ENCODE measurements at places on chromosomes 4 and X.

- peak; percentile 19 for DNase-seq
Observed at GRCh38 chrX:39896951-39897740, 200.6 kb downstream of the BCOR start.

DNA sequence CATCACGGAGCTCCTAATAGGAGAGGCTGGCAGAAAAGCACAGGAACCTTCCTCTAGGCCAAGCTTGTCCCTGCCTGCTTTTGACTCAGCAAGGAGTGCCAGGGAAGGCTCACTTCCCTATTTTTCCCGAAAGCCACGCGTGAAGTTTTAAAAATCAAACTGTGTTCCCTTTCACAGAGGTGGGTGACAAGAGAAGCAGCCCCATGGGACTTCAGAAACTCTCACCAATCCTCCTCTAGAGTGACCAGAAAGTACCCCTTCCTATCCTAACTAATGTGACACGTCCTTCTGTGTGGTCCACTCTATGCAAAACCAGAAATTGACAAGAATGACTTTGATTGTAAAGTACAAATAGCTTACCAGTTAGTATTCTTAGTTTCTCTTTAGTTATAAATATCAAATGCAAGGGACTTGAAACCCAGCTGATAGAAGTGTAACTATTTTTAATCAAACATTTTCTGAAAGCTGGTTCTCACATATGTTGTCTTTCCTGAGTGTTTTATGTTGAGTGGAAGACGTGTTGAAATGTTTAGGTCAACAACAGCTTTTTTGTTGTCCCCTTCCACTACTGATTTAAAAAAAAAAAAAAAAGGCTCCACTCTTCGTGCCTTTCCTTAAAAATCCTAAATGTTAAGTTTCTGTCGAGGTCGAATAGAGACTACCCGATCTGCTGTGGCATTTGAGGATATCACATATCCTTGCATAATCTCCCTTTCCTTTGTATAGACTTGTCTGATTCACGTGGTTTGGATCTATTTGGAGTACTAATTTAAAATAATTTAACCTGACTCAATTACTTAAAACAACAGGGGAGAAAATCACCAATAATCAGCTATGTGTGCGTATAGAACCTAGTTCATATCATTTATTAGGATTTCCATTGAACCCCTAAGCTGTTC is 42.1 kb downstream of the NFKB1 start:
- DNase-seq = no peak

- no peak for DNase-seq
Observed at GRCh38 chrX:72027024-72027913, 104.4 kb downstream of the RTL5 start.

DNA sequence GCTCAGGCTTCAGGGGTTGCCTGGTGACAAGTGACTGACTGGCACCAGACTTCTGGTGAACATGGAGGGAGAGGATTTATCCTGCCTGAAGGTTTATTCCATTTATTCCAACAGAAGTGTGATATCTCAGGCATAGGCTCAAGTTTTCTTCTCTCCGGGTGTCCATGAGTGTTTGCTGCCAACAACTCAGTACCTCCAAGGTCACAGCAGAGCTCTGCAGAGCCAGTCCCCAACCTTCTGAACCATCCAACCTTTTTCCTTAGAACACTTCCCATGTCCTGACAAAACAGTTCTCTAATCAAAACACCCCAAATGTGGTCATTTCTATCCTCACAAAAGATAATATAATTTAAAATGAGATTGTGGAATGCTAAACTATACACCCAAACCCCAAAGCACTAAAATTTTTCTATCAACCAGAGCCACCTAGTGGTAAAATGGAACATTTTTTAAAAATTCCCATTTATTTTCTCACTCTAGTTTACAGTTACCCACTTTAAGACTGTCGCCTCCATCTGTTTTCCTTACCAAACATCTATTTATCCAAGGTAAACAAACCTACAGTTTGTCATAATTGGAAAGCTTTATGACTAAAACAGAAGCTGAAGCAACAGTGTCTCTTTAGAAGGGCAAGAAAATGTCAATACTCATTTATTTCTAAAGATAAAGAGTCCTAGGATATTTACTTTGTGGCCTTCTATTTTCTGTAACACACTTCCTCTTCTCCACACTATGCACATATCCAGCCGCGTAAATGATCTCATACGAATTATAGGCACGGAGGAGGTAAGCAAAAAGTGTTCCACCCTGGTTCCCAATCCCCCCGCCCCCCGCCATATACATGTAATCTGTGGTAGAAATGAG is 39.5 kb downstream of the TMEM154 start:
- peak; percentile 47 for DNase-seq

- DNase-seq = no peak
Observed at GRCh38 chr4:84232309-84233095, 266.6 kb downstream of the NKX6-1 start.

GRCh38 chr4:159390648-159391047 is 287.8 kb downstream of the RAPGEF2 start:
- no peak for DNase-seq

DNA sequence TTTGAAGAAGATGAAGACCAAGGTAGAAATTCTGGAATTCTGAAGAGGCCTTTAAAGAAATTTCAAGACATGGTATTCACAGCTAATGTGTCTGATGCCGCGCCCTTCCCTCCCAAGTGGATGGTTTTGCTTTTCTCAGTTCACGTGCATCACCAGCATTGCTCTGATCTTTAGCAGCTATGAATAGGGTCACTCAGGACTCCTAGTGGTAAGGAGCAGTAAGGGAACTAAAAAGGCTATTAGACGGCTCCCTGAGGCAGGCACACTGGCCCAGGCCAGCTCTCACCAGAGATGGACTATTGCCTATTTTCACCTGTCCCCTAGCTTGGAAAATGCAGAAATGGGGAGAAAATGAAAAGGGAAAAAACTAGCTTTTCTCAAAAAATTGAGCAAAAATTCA is 447.5 kb upstream of the RASGEF1B start:
- no peak for DNase-seq

GRCh38 chr4:43238008-43238407 is 345.5 kb downstream of the GRXCR1 start:
- DNase-seq = no peak

GRCh38 chr4:128862608-128863311 is 53.3 kb downstream of the JADE1 start:
- DNase-seq = peak; percentile 1

GRCh38 chr4:110188113-110188512 is 10.3 kb downstream of the ELOVL6 start:
- no peak for DNase-seq

DNA sequence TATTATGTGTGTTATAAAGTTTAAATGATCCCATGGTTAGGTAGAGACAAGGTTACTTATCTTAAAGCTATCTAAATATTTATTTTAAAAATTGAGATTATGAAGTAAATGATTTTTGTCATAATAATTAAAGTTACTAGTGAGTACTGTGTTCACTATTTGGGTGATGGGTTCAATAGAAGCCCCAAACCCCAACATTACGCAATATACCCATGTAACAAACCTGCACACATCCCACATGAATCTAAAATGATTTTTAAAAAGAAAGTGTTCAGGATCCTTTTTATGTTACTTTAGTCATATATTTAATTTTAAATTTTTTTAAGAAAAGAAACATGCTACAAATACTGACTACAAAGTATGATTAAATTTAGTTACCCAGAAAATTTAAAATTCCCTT is 193.9 kb downstream of the TLL1 start:
- DNase-seq = no peak

GRCh38 chr4:119648398-119648797 is 19.8 kb upstream of the PDE5A start:
- DNase-seq = no peak

GRCh38 chr4:83388313-83388676 is 53.6 kb upstream of the HPSE start:
- DNase-seq = no peak

- no peak for DNase-seq
Observed at GRCh38 chrX:85327060-85327333, 52.5 kb downstream of the POF1B start.

DNA sequence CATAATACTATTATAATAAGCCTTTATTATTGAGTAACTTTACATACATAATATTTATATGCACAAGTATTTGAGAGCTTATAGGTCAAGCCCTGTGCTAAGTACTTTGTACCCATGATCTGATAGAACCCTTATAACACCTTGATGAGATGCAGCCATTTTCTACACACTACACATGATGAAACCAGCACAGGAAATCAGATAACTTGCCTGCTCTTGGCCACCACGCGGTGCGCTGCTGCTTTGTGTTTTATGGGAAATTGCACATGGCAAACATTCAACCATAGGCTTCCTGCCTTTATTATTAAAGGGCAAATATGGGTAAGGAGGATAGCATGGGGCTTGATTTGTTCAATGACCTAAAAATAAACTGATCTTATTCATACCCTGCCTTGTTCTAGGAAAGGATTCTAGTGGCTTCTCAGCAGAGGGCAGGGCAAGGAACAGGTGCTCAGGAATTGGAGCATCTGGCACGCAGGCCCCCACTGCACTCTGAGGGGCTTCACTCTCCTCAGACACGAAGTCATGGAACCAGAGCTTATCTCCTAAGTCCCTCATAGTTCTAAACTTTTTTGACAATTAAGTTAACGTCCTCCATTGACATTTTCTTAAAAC is 31.6 kb upstream of the NAP1L5 start:
- DNase-seq = no peak

- DNase-seq = no peak
Observed at GRCh38 chrX:106588801-106589200, 23.0 kb upstream of the RADX start.

DNA sequence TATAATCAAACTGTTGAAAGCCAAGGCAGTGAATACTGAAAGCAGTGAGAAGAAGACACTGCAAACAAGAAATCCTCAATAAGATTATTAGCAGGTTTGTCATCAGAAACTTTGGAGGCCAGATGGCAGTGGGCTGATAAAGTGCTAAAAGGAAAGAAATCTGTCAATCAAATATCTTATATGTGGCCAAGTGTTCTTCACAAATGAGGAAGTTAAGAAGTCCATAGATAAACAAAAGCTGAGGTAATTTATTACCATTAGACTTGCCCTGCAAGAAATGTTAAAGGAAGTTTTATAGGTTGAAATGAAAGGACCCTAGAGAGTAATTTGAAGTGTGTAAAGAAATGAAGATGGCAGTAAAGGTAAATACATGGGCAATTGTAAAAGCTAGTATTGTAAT is 586.6 kb downstream of the RAPGEF2 start:
- no peak for DNase-seq

GRCh38 chr4:150248181-150248580 is 169.9 kb downstream of the DCLK2 start:
- DNase-seq = no peak

DNA sequence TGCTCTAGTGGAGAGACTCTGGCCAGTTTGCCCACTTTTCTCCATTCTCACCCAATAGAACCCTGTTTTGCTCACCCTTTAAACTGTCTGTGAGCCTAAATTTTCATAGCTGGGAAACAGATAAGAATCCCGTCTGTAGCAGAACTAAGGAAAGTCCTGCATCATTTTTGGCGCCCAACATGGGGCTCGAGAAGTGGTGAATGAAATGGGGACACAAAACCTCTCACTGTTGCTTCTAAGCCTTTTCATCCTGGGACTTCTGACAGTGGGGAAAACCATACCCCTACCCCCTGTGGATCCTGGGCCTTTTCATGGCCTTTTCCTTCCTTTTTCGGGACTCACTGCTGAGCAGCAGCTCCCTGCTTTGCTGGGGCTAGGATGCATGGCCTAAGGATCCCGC is 189.9 kb downstream of the INPP4B start:
- no peak for DNase-seq

- DNase-seq = peak; percentile 16
Observed at GRCh38 chr4:92387459-92388069, 83.8 kb downstream of the GRID2 start.

GRCh38 chrX:3451571-3451970 is 105.1 kb upstream of the MXRA5 start:
- peak; percentile 16 for DNase-seq

- DNase-seq = no peak
Observed at GRCh38 chr4:68630371-68630770, 40.1 kb downstream of the UGT2B15 start.

- peak; percentile 10 for DNase-seq
Observed at GRCh38 chr4:67365661-67366245, 179.6 kb downstream of the CENPC start.

GRCh38 chrX:152899111-152899873 is 1.4 kb downstream of the ZNF185 start:
- no peak for DNase-seq

DNA sequence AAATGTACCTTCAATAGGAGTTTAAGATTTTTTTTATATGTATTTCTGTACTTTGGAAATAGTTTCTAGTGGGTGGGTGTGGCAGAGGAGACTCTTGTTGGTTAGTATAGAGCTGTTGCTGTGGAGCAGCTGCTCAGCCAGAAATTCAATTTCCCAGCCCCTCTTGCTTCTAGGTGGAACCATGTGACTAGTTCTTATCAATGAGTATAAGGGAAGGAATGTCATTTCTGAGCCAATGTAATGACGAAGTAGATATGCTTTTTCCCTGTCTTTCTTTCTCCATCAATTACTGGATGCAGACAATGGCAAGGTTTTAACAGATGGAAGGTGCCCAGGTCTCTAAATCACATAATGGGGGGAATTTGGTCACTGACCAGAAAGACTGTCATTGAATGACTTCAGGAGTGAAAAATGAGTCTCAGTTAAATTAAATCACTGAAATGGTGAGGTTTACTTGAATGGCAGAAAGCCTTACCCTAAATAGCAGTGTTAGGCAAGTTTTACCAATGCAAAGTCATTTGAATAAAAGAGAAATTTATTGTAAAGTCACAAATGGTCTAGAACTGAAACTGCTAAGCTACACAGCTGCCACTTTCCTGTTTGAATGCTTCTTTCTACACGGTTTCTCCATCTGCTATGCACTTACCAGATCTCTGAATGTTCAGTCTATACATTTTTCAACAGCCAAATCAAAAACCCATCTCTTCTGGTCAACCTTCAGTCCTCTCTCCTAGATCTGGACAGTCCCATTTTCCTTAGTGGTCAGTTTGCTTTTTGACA is 795.4 kb upstream of the MAGEB2 start:
- no peak for DNase-seq

DNA sequence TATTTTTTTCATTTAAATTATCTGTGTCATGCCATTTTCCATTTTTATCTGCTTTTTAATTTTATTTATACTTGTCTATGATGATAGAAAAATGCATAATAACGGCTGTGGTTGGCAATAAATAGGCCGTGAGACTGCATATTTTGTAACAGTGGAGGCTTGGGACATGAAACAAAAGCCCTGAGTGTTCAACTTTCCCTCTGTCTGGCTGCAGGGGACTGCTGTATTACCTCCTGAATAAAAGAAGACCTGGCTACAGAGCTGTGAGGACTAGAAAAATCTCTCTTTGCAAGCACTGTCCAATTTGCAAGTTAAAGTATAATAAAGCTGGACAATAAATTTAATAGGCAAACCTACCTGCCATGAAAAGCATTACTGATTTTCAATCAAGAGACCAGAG is 82.1 kb downstream of the MAGEB10 start:
- no peak for DNase-seq

GRCh38 chrX:114906984-114907510 is 110.4 kb downstream of the IL13RA2 start:
- no peak for DNase-seq

Measured in NCI-H1694 treated with DMSO at 0.1 percent for 48 hours (cell line).